CD4-positive, alpha-beta T cell treated with Interleukin-6 at 100 ng/mL for 8 hours (primary cell): ENCODE measurements at places on chromosomes 7 and 10.

GRCh38 chr10:14523286-14523685, 192.6 kb upstream of the FRMD4A start:
- no peak for DNase-seq

DNA sequence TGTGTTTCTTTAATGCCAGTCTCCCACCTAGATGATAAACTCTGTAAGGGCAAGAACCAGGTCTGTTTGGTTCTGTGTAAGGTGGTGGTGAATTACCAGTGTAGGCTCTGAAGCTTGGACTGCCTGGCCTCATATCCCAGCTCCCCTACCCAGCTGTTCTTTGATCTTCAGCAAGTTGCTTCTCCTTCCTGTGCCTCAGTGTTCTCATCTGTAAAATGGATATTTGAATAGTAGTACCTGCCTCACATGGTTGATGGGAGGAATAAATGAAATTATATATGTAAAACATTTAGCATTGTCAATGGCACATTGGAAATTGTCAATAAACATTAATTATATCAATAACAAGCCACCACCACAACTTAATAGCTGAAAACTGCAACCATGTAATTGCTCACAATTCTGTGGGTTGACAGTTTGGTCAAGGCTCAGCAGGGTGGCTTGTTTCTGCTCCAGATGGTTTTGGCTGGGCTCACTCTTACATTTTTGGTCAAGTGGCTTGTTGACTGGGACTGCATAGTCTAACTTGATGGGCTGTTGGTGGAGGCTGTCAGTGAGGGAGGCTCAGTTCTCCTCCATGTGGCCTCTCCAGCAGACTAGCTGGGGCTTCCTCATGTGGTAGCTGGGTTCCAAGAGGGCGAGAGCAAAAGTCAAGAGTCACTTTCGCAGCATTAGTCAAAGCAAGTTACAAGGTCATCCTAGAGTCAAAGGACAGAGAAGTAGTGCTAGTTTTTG, 84.5 kb upstream of the DUSP5 start:
- no peak for DNase-seq

DNA sequence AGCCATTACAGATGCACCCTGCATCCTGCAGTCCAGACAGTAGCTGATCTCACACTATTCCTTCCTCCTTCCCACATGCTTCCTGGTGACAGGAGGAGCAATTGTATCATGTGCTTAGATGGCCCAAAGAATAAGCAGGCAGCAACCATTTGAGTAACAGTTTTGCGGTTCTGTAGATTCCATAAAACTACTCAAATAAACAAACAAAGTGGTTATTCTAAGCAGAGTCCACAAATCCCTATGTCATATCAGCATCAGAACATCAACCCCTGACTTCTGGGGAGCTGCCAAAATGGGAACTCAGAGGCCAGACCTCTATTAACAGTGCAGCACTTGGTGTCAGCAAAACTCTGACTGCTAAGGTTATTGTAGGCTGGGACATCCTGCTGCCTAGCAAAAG, 226.0 kb downstream of the SORCS1 start:
- no peak for DNase-seq

DNA sequence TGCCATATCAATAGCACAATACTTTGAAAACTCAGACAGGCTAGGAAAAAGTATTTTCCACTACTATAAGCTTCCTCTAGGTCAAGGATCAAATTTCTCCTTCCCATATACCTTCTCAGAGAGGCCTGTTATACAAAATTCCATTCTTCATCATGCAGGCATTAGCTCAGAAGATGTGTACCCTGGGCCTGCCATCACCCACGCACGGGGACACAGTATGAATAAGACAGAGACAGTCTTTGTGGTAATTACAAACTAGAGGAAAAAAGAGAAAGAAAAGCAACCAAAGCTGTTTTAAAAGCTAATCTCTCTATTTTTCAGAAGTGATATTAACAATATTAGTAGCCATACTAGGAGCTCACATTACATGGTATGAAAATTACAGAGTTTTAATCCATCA, 236.8 kb upstream of the AOAH start:
- DNase-seq: no peak
